ENCODE measurements at places on chromosomes 13 and 19. TPM values are rescaled to one million over a fixed set of nuclear protein-coding genes. Genes with fewer than 3 reads are reported as not detected.

- no peak for DNase-seq
Measured at GRCh38 chr13:46603165-46603603, 50.2 kb downstream of the LRCH1 start.

GRCh38 chr13:50690006-50690405 is 153.5 kb downstream of the DLEU7 start:
- no peak for DNase-seq

DNA sequence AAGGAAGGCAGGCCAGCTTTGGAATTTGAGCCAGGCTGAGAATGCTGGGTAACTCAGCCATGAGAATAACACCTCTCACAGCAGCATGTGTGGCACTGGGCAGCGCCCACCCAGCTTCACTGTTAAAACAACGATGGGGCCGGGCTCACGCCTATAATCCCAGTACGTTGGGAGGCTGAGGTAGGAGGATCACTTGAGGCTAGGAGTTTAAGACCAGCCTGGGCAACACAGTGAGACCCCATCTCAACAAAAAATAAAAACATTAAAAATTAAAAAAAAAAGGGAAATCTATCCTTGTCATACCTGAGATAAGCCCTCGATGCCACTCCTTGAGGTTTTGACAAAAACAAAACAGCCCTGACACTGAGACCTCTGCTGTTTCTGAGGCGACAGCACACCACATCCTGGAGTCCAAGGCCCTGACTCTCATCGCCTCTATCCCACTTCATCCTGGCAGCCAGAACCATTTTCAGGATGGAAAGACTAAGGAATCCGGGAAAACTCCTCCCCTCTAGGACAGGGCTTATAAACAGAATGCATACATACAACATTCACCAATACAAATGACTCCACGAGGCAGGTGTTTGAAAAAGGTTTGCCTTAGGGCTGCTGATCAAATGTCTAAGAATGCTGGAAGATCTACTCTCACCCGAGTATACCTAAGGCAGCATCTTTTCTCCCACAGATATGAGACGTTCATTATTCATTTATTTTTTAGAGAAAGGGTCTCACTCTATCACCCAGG is 22.6 kb upstream of the TIMM44 start:
- DNase-seq: no peak

DNA sequence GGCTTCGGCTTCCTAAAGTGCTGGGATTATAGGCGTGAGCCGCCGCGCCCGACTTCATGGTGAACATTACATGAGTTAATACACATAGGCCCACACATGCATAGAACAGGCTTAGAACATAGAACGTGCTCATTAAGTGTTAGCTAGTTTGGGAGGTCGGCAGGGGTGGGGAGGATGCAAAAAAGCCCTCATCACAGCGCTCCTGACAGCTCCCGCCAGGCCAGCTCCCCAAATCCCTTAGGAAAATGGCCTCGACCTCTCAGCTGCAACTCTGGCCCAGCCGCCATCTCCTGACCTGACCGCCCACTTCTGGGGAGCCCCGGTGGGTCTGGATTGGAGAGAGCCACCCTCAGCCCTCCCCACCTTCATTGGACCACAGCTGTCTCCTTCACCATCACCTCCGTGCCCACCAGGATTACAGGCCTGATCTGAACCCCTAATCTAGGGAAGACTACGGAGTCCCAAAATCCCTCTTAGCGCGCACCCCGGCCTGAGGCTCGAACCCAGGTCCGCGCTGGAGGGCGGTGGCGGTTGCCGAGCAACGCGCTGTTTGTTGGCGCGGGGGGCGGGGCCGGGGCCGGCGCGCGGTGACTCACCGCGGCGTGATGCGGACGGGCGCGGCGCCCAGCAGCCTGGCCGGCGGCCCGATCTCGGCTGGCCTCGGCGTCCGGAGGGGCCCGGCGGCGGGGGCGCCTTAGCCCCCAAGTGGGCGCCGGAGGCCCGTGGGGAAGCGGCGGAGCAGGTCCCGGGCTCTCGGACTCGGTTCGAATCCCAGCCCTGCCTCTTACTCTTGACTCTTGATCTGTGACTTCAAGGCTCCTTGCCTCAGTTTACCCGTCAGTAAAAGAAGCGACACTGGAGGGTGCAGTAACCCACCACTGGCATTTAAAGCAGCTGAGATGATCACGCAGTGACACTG is 26.7 kb upstream of the NANOS3 start:
- peak; percentile 92 for DNase-seq

DNA sequence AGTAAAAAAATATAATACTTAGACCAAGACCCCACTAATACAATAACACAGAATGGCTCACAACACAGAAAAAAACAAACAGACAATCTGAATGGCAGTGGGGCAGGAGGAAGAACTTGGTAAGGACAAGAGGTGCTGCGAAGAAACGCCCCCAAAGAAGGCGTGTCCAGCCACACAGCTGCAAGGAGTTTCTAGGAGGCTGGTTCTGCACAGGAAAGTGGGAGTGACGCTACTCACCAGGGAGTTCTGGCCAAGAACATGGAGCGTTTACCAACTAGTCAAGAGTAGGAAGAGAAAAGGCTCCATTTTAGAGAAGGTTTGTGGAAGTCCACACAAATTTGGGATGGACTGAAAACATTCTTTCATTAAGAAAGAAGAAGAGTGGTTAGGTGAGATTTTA is 95.3 kb upstream of the SLC15A1 start:
- DNase-seq: no peak

DNA sequence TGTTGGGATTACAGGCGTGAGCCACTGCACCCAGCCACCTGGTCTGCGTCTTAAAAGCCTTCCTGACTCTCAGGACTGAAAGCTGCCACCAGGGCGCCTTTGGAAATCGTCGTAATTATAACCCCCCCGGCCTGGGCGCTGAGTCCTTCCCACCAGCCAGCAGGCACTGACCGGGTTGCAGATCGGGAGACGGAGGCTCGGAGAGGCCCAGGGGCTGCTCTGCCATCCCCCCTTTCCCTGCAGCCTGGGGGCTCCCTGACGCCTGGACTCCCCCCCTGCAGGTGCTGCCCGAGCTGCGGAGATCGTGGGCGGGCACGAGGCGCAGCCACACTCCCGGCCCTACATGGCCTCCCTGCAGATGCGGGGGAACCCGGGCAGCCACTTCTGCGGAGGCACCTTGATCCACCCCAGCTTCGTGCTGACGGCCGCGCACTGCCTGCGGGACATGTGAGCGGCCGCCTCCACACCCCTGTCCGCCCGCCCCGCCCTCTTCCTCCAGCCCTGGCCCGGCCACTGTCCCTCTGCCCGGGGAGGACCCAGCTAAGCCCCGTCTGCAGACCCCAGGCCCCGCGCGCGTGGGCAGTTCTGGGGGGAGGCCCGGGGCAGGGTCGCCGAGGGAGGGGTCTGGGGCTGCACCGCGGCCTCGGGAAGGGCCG is 2.5 kb downstream of the PRTN3 start:
- no peak for DNase-seq

GRCh38 chr13:42638886-42639285 is 64.9 kb downstream of the TNFSF11 start:
- DNase-seq: no peak

GRCh38 chr13:105177265-105177900 is 1358.1 kb downstream of the EFNB2 start:
- no peak for DNase-seq

DNA sequence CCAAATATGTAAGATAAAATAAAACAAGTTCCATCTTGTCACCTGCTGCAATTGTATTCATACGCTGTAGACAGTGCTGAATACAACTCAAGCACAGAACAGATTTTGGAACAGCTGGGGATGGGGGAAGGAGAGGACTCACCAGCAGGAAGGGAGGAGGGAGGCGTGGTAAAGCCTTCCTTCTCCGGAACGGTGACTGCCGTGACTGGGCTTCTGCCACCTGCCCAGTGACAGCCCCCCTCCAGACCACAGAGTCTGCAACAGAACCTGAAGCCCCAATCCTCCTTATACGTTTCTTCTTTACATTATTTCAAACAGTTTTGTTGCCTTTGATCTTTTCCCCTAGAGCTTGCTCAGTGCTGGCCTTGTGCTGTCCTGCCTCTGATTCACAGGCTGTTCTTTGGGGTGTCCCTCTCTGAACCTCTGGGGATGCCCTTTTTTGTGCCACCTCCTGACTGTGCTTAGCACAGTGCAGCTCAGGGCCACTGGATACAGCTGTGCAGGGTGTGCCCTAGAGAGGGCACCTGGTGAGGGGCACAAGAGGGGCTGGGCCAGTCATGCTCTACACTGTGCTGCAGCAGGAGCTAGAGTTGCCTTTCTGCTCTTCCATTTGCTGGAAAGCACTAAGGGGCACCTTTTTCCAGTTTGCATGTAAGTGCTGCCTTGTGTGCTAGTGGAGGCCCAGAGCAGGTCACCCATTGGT is 213.0 kb downstream of the ZIC5 start:
- DNase-seq: no peak

GRCh38 chr13:76982061-76982460 is 9.8 kb upstream of the CLN5 start:
- no peak for DNase-seq

GRCh38 chr13:74087357-74087756 is 46.8 kb downstream of the KLF12 start:
- no peak for DNase-seq

DNA sequence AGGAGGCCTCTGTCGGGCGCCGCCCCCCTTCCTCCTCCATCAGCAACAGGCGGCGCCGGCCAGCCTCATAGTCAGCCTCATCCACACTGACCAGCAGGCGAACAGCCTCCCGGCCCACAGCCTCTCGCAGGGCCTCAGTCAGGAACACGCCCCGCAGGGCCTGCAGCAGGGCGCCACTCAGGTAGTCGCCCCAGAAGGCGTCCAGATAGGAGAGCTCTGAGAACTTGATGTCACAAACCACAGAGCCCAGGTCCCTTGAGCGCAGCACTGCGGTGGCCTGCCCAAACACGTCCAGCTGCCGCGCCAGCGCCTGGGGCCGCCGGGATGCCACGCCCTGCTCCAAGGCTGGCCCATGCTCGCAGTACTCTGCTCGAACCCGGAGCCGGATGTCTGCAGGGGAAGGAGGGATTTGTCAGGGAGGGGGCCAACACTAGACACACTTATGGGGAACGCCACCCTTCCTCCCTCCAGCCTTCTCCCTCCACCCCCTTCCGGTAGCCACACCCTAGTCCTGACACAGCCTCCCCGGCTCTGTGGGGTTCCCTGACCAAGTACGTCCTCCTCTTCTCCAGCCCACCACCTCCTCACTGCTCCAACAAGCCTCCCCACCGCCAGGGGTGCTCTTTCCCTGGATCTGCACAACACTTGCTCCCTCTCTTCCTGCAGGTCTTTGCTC is 17.9 kb downstream of the DEDD2 start:
- DNase-seq: peak; percentile 26

GRCh38 chr19:44762038-44762437 is 13.5 kb downstream of the BCL3 start:
- no peak for DNase-seq

GRCh38 chr13:110249326-110249725 is 57.6 kb downstream of the COL4A1 start:
- DNase-seq: no peak

GRCh38 chr19:1495799-1496713 is 5.1 kb downstream of the REEP6 start:
- DNase-seq: no peak

DNA sequence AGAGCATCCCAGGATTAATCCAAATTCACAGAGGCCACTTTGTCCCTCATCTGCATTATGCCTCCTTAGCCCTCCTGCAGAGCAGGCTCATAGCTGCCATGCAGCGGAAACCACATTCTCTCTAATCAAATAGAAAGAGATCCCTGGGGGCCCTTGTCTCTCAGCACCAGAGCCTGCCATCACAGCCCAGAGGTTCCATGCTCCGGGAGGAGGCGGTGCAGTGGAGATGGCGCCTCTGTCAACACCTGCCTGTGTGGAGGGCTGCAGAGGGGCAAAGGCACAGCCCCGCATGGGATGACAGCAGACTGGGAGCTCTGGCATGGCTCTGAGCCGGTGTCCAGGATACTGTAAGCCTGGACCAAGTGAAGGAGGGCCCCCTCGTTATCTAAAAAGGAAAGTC is 111.3 kb downstream of the SLC7A1 start:
- DNase-seq: no peak

The CYP4F11 gene
- 0.22 TPM for polyA plus RNA-seq

The PDX1 gene
- not detected for polyA plus RNA-seq

The SIX5 gene
- polyA plus RNA-seq: 29.3 TPM

The SYNGR4 gene
- polyA plus RNA-seq: not detected

The PRKACA gene
- 214 TPM for polyA plus RNA-seq

The ZNF569 gene
- 3.5 TPM for polyA plus RNA-seq

The AMER2 gene
- not detected for polyA plus RNA-seq

The CLIP3 gene
- 2.2 TPM for polyA plus RNA-seq

The B3GNT3 gene
- polyA plus RNA-seq: not detected

Measured in heart right ventricle (tissue), 16 donors.